ENCODE measurements at places on chromosomes 11 and 22. TPM values are rescaled to one million over a fixed set of nuclear protein-coding genes. Genes with fewer than 3 reads are reported as not detected.
A peak's percentile ranks its signal among the peaks of the same experiment; 100 is the strongest.

DNA sequence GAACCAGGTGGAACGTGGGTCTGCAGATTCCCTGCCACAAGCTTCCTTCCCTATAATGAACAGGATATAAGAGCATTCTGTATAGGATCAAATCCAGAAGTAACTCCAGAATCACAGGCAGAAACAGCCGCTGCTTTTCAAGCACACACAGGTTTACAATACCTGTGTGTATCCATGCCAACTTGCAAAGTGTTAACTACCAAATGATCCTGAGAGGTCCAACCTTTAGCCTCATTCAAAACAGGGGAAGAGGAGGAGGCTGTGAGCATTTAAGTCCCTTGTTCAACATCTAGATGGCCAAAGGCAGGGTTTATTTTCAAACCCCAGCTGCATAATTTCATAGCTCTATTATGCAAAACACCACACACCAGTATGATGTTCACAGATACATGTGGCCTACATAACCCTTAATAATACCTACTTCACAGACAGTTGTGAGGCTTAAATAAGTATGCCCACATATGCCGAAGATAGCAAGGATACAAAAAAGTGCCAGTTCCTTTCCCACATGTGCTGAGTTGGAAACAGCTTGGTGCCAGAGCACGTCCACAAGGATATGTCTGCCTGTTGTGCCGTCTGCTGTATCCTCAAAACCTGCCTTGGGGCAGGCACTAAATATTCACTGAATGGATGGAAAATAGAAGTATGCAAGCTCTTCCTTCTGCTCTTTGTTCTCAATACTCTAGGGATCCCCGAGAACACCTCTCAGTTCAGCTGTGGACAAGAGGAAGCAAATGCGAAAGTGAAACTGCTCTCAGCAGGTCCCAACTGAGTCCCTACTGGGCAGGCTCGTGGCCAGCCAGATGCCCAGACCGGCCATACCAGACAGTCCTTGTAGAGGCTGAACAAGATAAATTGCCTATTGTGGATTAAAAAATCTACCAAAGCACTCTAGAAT lies 66.8 kb downstream of the LARGE1 start:
- DNase-seq, result peak; percentile 40

DNA sequence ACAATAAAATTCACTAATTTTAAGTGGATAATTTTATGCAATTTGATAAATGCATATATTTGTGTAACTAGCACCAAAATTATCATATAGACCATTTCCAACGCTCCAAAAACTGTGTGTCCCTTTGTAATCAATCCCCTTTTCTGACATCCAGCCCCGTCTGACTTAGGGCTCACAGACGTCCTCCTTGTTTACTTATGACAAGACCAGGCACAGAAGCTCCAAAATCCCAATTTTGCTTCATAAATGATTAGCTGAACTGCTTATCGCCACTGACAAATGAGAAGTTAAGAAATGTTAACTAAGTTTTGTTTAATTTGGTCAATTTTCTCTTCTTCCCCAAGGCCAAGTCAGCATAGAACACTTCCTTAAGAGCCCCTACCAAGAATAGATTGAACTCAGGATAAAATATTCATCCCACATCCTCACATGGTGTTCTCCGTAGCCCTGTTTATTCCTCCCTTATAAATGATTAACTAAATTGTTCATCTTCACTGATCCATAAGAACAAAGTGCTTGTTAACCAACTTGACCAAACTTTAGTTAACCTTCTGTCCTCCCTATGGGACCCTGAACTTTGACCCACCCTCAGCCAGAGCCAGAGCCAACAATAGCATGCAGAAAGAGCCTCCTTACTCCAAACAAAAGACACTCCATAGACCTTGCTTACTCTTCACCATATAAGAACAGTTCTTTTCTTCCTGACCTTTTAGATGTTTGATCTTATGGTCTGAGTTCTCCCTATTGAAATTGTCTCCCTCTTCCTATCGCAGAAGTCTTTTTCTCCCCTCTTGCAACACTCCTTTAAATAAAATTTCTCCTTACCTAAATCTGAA lies 30.8 kb upstream of the GLYAT start:
- DNase-seq, result peak; percentile 16

DNA sequence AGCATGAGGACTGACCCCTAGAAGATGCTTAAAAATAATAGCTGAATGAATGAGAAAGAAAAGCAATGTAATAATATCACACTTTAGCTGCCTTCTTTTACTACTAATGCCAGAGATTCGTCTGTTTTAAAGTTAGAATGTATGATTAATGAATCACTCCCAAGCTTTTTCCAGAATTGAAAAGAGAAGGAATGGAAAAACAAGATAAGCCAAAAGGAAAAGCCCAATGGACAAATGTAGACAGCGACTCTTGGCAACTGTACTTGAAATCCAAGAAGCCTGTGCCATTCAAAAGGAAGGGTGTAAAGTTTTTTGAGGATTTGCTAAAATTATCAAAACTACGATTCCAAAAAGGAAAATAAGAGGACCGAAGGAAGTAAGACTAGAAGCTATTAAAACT lies 40.8 kb upstream of the PAMR1 start:
- no peak for DNase-seq

The BRSK2 gene
- polyA plus RNA-seq, result 1.1 TPM

GRCh38 chr11:78187366-78188285 lies 800 bp downstream of the KCTD21 start:
- no peak for DNase-seq

GRCh38 chr22:46467006-46467405 lies 70.4 kb downstream of the CELSR1 start:
- DNase-seq, result no peak

GRCh38 chr11:45606514-45607281 lies 58.7 kb downstream of the CHST1 start:
- peak; percentile 37 for DNase-seq

The OR2D2 gene
- polyA plus RNA-seq, result not detected

DNA sequence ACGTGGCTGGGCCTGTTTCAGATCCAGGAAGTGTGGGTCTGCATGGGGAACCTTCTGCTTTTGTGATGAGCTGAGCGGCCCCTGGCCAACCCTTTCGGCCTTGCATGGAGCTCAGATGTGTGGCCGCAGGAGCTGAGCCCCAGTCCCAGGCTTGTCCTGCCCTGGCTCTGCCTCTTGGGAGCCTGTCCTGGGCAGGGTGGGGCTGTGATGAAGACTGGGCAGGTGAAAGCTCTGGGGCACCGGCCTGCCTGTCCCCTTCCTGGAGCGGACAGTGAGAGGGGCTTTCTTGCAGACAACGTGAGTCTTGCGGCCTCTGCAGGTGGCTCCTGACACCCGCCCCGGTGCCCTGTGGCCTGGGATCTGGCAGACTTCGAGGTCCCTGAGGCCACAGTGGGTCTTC lies 1296.6 kb downstream of the BRD1 start:
- no peak for DNase-seq

DNA sequence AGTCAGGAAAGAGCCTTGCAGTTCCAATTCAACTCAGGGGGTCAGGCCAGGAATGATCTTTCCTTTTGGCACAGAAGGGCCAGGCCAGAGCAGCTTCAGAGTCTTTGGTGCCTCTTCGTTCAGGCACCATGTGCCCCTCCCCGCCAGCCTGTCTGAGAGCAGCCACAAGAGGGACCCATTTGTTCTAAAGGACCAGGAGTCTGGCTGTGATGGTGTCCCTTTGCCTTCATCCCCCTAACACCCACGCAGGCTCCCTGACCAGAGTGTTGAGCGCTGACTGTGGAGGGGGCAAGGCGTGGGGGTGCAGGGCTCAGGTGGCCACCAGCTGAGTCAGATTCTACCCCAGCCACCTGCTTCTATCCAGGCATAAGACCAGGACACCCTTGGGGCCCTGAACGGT lies 156.4 kb downstream of the TTC17 start:
- DNase-seq, result no peak

The KIAA1671 gene
- 23.2 TPM for polyA plus RNA-seq
